T-cell (primary cell): ENCODE measurements at places on chromosomes 3 and 15.
A peak's percentile ranks its signal among the peaks of the same experiment; 100 is the strongest.

- DNase-seq: no peak
- H3K27ac ChIP-seq: no peak overlapping the region
- no peaks in the 10 kb centered on the region for H3K4me1 ChIP-seq
- H3K36me3 ChIP-seq: no peaks in the 10 kb centered on the region
- H3K4me3 ChIP-seq: no peak overlapping the region
These were observed 16.7 kb downstream of the KCNMB3 start for GRCh38 chr3:179234199-179234598.

GRCh38 chr15:49883121-49883520 lies 235.9 kb downstream of the ATP8B4 start:
- DNase-seq: no peak
- no peaks in the 10 kb centered on the region for H3K27me3 ChIP-seq
- H3K4me3 ChIP-seq: no peak overlapping the region
- H3K27ac ChIP-seq: no peak overlapping the region
- H3K4me1 ChIP-seq: no peaks in the 10 kb centered on the region
- no peaks in the 10 kb centered on the region for H3K36me3 ChIP-seq

- H3K27ac ChIP-seq: peak overlapping the region; percentile 75
- peaks cover 10% of the 10 kb centered on the region for H3K4me1 ChIP-seq
- H3K27me3 ChIP-seq: no peaks in the 10 kb centered on the region
- H3K4me3 ChIP-seq: peak overlapping the region; percentile 99
These were observed 1.1 kb upstream of the EIF2B5 start for GRCh38 chr3:184133840-184134745.

GRCh38 chr3:73448761-73449301 lies 175.9 kb downstream of the PDZRN3 start:
- no peak for DNase-seq
- H3K27ac ChIP-seq: no peak overlapping the region
- H3K4me1 ChIP-seq: no peaks in the 10 kb centered on the region
- H3K4me3 ChIP-seq: no peak overlapping the region
- H3K36me3 ChIP-seq: no peaks in the 10 kb centered on the region

DNA sequence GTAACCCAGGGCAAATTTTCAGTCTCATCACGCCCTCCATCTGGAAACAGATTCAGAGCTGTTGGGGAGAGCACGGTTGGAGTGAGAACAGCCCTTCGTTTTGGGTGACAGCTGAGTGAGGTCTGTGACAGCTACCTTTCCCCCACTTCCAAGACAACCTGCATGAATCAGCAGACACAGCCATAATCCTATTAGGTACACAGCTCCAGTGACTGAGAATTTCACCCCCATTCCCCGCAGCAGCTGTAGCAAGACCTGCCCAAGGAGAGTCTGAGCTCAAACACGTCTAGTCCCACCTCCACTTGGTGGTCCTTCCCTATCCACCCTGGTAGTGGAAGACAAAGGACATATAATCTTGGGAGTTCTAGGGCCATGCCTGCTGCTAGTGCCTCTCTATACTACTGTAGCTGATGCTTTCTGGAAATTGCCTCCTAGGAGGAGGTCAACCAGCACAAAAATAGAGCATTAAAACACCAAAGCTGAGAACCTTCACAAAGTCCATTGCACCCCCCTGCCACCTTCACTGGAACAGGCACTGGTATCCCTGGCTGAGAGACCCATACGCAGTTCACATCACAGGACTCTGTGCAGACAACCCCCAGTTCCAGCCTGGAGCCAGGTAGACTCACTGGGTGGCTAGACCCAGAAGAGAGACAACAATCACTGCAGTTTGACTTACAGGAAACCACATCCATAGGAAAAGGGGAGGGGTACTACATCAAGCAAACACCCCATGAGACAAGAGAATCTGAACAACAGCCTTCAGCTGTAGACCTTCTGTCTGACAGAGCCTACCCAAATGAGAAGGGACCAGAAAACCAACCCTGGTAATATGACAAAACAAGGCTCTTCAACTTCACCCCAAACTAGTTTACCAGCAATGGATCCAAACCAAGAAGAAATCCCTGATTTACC lies 448.6 kb upstream of the CBLB start:
- H3K36me3 ChIP-seq: no peaks in the 10 kb centered on the region
- no peaks in the 10 kb centered on the region for H3K27me3 ChIP-seq
- H3K4me3 ChIP-seq: no peak overlapping the region
- H3K4me1 ChIP-seq: peaks cover 17% of the 10 kb centered on the region
- no peak for DNase-seq
- no peak overlapping the region for H3K27ac ChIP-seq

- H3K36me3 ChIP-seq: no peaks in the 10 kb centered on the region
- no peak overlapping the region for H3K27ac ChIP-seq
- H3K4me3 ChIP-seq: no peak overlapping the region
- no peak for DNase-seq
These were observed 164.7 kb downstream of the SQOR start for GRCh38 chr15:45799508-45799907.

- DNase-seq: no peak
- no peaks in the 10 kb centered on the region for H3K27me3 ChIP-seq
- no peak within 1 kb of the TSS for H3K27ac ChIP-seq
- no peaks in the 10 kb centered on the region for H3K36me3 ChIP-seq
- H3K4me3 ChIP-seq: no peak within 1 kb of the TSS
- no peaks in the 10 kb centered on the region for H3K4me1 ChIP-seq
These were observed at the start of gene DRD3 for GRCh38 chr3:114178770-114179368. Gene DRD3, minus strand, starts transcription at chr3:114179052. Its CDS starts 7,060 bp downstream, at chr3:114171992.

- H3K4me3 ChIP-seq: no peak overlapping the region
- no peaks in the 10 kb centered on the region for H3K36me3 ChIP-seq
- peaks cover 44% of the 10 kb centered on the region for H3K27me3 ChIP-seq
- no peaks in the 10 kb centered on the region for H3K4me1 ChIP-seq
- no peak overlapping the region for H3K27ac ChIP-seq
These were observed 16.3 kb upstream of the HDAC11 start for GRCh38 chr3:13463618-13464400.

DNA sequence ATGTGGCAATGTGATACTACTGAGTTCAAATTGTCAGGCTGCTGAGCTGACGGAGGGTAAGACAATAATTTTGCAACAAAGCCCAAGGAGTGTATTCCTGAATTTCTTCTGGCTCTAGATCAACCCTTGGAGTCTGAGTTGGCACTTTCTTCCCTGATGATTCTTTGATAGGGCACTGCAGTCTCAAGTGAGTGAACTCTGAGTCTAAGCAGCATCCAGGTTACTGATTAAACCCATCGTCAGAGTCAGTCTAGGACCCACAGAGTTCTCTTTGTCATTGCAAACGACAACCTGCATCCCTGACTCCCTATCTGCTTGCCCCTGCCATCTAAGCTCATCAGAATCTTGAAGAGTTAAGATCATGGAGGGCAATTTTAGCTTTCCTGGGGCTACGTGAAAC lies 58.6 kb downstream of the MME start:
- no peaks in the 10 kb centered on the region for H3K4me1 ChIP-seq
- H3K27ac ChIP-seq: no peak overlapping the region
- no peak for DNase-seq
- H3K36me3 ChIP-seq: no peaks in the 10 kb centered on the region
- no peak overlapping the region for H3K4me3 ChIP-seq

GRCh38 chr15:42849836-42850235 lies 70.7 kb downstream of the TTBK2 start:
- DNase-seq: no peak
- no peak overlapping the region for H3K27ac ChIP-seq

DNA sequence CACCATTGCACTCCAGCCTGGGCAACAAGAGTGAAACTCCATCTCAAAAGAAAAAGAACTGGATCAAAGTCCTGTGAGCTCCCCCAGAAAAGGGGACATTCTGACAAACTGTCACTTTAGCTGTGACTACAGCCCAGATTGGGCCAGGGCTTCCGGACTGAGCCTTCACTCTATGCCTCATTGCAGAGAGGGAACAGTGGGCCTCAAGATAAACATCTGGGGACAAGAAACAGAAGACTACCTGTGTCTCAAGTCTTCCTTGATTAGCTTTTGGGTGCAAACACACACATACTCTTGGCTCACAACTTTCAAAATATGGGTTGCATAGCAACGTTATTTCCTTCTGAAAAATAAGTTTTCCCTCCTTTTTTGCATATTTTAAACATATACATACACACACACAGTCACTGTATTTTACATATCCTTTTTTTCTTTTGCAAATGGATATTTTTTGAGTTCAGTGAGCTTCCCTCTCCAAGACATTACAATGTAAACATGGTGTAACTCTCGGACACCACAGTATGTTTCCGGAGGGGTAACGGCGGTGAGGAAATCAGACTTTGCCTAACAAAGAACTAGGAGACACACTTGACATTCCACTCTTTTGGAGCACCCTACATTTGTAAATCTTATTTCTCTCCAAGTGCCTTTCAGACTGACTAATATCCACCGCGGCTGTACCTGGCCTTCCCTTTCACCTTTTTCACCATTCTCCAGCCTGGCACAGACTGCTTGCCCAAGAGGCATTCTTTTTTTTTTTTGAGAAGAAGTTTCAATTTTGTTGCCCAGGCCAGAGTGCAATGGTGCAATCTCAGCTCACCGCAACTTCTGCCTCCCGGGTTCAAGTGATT lies 3.5 kb downstream of the TKT start:
- H3K27ac ChIP-seq: peak overlapping the region; percentile 23
- H3K4me1 ChIP-seq: peaks cover 23% of the 10 kb centered on the region
- DNase-seq: no peak
- no peaks in the 10 kb centered on the region for H3K36me3 ChIP-seq
- H3K27me3 ChIP-seq: no peaks in the 10 kb centered on the region

- peaks cover 33% of the 10 kb centered on the region for H3K36me3 ChIP-seq
- no peak for DNase-seq
- H3K27me3 ChIP-seq: no peaks in the 10 kb centered on the region
- peaks cover 12% of the 10 kb centered on the region for H3K4me1 ChIP-seq
- H3K27ac ChIP-seq: no peak overlapping the region
These were observed 2.6 kb upstream of the VPS39 start for GRCh38 chr15:42210696-42211095.

DNA sequence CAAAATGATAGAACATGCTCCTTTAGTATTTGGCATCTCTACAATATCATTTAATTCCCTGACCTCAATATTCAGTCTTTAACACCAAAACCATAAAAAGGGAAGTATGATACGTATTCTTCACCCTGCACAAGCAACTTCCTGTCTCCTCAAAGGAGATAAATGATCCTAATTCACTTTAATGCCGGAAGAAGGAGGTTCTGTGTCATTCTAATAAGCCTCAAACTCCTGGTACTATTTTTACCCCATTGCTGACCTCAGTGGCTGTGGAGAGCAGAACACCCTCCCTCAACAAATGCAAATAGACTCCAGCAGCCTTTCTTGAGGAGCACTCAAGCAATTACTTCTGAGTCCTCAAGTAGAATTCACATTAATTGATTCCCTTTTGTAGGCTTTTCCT lies 173.3 kb downstream of the TMEM108 start:
- DNase-seq: no peak
- no peak overlapping the region for H3K27ac ChIP-seq
- no peaks in the 10 kb centered on the region for H3K36me3 ChIP-seq
- no peaks in the 10 kb centered on the region for H3K4me1 ChIP-seq
- peaks cover 8% of the 10 kb centered on the region for H3K27me3 ChIP-seq
- H3K4me3 ChIP-seq: no peak overlapping the region

- H3K4me3 ChIP-seq: no peak overlapping the region
- H3K36me3 ChIP-seq: no peaks in the 10 kb centered on the region
- no peaks in the 10 kb centered on the region for H3K27me3 ChIP-seq
- no peak for DNase-seq
These were observed 226.8 kb downstream of the PLCL2 start for GRCh38 chr3:17111586-17111985.

DNA sequence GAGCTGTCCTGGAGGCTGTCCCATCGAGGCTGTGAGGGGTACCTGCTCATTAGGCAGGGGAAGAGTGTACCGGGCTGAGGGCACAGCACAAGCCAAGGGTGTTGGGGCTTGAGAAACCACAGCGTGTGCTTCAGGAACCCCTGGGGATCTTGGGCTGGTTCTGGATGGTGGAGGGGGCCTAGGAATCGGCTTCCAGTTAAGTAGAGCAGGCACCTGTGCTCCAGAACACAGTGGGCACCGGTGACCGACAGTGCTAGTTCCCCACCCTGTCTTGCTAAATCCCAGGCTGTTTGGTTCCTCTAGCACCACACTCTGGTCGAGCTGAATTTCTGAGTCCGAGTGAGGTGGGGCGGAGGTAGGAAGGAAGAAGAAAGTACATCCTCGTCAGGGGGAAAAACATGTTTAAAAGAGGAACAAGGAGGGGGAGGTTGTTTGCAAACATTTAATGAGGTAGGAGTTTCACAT lies 29.1 kb downstream of the SLC6A6 start:
- H3K4me3 ChIP-seq: peak overlapping the region; percentile 37
- H3K4me1 ChIP-seq: peaks cover 95% of the 10 kb centered on the region
- DNase-seq: no peak
- peak overlapping the region; percentile 97 for H3K27ac ChIP-seq
- no peaks in the 10 kb centered on the region for H3K36me3 ChIP-seq

- H3K27me3 ChIP-seq: peaks cover 9% of the 10 kb centered on the region
- H3K4me1 ChIP-seq: peaks cover 19% of the 10 kb centered on the region
- H3K36me3 ChIP-seq: no peaks in the 10 kb centered on the region
- DNase-seq: no peak
These were observed 5.2 kb upstream of the IP6K1 start for GRCh38 chr3:49791571-49791970.

GRCh38 chr3:23258110-23258509 lies 55.0 kb downstream of the UBE2E2 start:
- H3K27me3 ChIP-seq: no peaks in the 10 kb centered on the region
- DNase-seq: no peak
- no peaks in the 10 kb centered on the region for H3K4me1 ChIP-seq

DNA sequence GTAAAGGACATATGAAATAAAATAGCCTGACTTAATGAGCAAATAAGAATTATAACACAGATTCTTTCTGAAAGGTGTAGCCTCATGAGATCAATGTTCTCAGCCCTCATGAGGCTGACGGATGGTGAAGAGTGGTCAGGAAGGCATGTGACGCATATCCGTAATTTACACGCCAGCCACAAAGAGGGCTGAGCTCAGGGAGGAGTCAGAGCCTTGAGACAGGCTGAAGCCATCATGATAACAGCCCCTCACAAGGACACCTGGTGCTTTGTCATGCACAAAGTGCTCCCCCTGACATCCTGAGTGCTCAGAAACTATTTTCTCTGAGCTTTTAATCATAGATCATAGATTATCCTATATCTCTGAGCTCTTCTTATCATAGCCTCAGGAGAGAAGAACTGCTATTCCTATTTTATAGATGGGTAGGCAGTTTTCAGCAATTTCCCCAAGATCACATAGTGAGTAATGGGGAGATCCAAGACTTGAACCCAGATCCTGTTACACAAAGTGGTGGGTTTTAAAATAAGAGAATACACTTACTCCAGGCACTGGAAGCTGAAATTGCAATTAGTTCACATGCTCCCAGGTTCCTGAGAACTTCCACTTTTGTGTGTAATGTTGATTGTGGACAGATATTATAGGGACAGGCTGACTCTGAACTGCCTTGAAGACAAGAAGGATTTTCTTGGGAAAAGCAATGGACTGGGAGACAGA lies 267.1 kb downstream of the RPLP1 start:
- H3K4me1 ChIP-seq: peaks cover 78% of the 10 kb centered on the region
- peak; percentile 59 for DNase-seq
- H3K27ac ChIP-seq: peak overlapping the region; percentile 80
- peaks cover 4% of the 10 kb centered on the region for H3K27me3 ChIP-seq
